Ovary (tissue), 10 donors: ENCODE measurements at places on chromosomes 16 and 17.

- DNase-seq = no peak
These were observed 51.3 kb downstream of the ADCY9 start for GRCh38 chr16:4064950-4065352.

GRCh38 chr16:50555952-50556673 lies 7.9 kb downstream of the NKD1 start:
- DNase-seq = no peak

DNA sequence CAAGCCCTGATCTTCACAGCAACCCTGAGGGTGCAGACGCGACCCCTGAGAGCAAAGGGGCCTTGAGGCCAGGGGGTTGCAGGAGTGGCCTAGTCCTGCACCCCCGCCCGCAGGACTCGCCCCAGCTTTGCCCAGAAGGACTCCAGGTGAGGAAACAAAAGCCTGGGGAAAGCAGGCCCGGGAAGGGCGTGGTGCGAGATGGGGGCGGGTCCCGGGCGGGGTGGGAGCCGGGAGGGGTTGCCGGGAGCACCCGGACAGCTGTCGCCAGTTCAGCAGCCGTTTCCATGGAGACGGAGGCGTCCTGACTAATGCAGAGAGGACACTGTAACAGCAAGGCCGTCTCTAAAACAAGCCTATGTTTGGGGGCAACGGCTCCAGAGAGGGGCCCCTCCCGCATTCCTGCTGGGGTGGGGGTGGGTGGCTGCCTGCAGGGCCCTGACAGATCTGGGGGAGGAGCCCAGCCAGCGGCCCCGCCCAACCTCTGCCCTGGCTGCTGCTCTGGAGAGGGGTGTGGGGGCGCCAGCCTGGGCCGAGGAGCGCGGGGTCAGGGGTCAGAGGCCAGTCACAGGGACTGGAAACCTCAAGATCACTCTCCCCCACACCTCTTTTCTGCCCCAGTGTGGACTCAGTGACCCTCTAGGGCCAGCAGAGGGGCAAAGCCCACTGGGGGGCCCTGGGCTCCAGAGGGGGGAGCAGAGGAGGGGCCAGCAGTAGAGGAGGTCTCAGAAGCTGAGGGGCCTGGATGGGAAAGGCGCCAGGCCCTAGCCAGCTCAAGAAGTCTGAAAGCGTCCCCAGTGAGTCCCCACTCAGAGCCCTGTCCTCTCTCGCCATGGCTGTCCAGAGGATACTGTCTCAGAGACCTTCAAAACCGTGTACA lies 3.1 kb upstream of the TPPP3 start:
- DNase-seq = peak; percentile 60

GRCh38 chr17:2723505-2723996 lies 12.0 kb upstream of the CLUH start:
- no peak for DNase-seq

GRCh38 chr16:5166486-5166885 lies 68.9 kb upstream of the EEF2KMT start:
- DNase-seq = no peak

DNA sequence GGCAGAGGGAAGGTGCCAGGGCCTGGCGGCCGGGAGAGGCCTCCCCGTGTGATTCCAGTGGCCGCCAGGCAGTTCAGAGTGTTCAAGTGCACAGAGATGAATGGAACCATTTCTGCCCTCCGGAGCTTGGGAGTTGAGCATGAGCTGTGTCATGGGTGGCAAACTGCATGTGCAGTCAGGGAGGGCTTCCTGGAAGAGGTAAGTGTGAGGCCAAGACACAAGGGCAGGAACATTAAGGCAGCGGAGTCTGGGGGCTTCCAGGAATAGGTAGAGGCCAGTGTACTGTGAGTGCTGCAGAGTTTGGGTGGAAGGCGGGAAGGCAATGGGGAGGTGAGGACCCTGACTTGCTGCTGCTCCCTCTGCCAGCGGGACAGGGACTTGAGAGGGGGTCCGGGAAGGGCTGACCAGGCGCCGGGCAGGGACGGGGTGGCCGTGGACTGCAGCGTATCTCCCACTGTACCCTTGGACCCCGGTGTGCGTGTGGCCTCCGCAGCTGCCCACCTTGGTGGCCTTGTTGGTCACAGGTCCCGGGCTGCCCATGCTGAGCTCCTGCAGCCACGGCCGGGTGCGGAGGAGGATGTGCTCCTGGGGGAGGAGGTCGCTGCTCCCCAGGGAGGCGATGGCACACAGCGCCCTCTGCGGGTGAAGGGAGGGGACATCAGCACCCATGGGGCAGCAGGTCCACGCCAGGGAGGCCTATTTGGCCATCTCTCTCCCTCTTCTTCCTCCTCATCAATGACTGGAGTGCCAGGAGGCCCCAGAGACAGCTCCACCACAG lies 7.5 kb upstream of the CEP131 start:
- no peak for DNase-seq
